ENCODE measurements at places on chromosomes 6 and 20.

GRCh38 chr6:74534465-74535211 is 671.2 kb downstream of the COL12A1 start:
- no peak for DNase-seq

DNA sequence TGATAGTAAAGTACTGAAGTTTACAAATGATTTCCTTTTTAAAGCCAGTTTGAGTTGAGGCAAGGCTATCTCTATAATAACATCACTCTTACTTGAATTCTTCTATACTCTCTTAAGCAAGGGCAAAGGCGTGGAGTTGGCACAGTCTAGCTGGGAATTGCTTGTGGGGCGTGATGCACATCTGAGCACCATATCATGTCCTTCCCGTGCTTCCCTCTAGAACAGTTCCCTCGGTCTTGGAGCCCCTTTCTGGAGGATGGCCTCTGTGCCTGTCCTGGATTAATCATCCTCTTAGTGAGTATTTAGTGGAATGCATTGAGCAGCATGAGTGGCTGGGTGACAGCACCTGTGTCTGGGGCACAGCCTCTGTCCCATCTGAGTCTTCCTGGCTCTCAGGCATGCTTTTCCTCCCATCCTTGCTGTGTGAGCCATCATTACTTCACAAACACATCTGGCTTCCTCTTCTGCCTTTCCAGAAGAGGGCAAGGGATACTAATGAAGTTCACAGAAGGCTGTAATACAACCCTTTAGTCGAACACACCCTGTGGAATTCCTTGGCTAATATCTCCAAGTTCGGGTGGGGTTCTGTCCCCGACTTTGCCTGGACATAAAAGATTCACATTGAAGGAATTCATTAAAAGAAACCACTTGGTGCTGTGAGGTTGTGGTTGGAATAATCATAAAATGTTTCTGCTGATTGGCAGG is 188.2 kb downstream of the FNDC1 start:
- DNase-seq: no peak

DNA sequence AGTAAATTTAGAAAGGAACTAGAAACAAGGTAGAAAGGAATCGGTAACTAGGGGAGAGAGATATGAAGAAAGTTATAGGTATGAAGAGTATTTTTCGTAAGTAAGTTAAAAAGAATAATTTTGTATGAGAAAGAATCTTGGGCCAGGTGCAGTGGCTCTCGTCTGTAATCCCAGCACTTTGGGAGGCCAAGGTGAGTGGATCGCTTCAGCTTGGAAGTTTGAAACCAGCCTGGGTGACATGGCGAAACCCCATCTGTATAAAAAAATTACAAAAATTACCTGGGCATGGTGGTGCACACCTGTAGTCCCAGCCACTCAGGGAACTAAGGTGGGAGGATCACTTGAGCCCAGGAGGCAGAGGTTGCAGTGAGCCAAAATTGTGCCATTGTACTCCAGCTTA is 42.0 kb downstream of the TCP11 start:
- no peak for DNase-seq

- no peak for DNase-seq
Observed at GRCh38 chr6:80302716-80303115, 196.2 kb downstream of the BCKDHB start.

DNA sequence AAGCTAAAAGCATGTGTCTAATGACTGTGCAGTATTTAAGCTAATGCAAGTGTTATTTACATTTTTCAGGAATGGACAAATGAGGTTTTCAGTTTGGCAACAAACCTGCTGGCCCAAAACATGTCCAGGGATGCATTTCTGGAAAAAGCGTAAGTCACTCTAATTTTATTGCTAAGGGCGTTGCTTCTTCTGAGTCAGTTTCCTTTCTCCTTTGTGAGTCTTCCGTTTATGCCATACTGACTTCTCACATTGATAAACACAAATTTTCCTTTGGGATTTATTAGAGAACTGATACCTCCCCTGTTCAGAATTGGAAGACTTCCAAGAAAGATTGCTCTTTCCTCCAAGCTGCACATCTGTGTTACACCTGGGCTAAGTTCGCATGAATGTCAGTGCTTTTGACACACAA is 422.9 kb upstream of the PLCB4 start:
- DNase-seq: no peak

- no peak for DNase-seq
Observed at GRCh38 chr6:27867051-27867944, 44.9 kb downstream of the OR2B2 start.

DNA sequence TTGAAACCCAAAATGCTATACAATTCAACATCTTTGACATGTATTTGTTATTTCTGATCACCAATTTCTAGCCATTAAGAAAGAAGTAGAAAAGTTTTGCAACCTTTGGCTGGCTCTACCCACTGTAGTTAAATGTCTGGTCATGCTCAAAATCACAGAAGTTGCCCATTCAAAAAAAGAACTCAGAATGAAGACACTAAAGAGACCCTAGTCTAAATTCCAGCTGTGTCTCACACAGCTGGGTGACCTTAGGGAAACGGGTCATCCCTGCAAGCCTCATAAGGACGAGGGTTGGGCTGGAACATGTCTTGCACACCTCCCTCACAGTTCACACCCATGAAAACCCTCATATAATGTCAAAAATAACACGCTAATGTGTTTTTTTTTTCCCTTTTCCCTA is 10.3 kb downstream of the FOXQ1 start:
- no peak for DNase-seq

DNA sequence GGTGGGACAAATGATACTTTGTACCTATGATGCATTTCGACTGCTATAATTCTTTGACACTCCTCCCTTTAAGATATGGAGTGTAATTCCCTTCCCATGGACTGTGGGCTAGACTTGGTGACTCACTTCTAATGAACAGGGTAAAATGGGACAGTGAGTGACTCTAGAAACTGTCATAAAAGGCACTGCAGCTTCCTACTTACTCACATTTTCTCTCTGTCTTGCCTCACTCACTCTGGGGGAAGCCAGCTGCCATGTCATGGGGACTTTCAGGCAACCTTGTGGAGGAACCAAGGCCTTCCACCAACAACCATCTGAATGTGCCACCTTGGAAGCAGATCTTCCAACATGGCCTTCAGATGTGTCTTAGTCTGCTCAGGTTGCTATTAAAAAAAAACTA is 12.9 kb upstream of the GFOD1 start:
- no peak for DNase-seq

- no peak for DNase-seq
Observed at GRCh38 chr20:3777716-3778629, 3.3 kb downstream of the SPEF1 start.

GRCh38 chr6:99026135-99026534 is 78.4 kb upstream of the FBXL4 start:
- DNase-seq: no peak
